ENCODE measurements at places on chromosomes 1 and 21.

GRCh38 chr1:19723874-19724273, 59.2 kb downstream of the HTR6 start:
- DNase-seq: no peak

- DNase-seq: no peak
Observed at GRCh38 chr1:245226203-245226499, 71.4 kb downstream of the KIF26B start.

DNA sequence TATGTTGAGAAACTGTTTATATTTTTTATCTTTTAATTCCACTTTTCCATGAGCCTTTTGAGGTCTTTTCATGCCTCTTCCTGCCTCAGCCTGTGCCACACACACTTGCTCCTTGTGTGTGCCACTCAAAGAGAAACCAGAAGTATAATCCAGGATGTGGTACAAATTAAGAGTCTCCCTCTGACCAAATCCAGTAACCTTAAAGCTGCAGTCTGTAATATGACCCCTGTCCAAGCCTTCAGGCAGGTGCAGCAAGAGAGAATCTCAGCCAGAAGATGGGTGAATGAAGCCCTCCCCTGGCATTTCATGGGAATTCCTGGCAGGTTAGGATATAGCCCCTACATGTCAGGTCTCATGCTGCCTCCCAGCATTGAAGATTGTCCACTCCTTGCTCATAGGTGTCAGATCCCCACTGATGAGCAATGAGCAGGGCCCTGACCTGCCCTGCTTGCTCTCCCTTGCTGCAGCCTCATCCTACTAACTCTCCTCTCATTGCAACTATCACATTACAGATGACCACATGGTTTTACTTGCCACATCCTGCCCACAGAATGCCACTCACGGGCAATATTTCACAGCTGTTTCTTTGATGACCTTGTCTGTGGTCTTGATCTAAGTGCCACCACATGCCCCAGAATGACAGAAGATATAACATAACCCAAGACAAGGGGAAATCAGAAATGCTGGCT, 169.3 kb downstream of the SEC16B start:
- DNase-seq: no peak

DNA sequence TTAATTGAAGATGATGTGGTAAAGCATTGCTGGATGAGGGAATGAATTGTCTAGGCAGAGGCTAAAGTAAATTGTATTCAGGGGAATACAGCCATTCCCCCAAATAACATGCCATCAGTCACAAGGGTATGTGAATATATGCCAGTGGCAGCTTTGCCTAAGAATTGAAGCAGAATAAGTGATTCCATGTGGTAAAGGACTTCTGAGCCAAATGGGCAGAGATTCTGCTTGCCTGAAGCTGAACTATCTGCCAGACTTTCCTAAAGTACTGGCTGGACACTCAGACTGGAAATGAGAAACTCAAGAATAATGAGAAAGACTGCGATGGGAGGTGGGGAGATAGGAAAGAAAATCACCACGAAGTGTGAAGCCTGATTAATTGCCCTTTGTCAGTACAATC, 2.4 kb downstream of the LIX1L start:
- no peak for DNase-seq

DNA sequence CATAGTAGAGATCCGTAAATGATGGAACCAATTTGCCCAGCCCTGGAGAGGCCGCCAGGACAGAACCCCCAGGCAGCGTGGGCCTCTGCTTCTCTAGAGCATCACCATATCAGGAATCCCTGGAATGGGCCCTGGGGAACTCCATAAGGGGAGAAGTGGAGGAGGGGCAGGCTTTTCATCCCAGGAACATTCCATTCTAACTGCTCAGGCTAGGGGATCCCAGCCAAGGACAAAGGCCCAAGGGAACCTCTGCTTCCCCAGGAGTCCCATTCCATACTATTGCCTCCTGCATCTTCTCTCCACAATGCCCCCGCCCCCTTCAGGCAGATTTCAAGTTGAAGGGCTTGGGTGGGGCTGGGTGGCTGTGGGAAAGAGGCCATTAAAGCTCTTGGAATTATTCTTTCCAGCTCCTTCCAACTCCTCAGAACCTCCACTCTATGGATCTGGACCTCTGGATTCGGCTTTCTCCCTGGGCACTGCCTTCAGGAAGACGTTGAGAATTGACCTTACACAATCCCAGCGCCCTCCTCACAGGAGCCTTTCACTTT, 6.0 kb downstream of the TRNP1 start:
- no peak for DNase-seq

GRCh38 chr1:245837718-245838117, 669.4 kb downstream of the SMYD3 start:
- no peak for DNase-seq

DNA sequence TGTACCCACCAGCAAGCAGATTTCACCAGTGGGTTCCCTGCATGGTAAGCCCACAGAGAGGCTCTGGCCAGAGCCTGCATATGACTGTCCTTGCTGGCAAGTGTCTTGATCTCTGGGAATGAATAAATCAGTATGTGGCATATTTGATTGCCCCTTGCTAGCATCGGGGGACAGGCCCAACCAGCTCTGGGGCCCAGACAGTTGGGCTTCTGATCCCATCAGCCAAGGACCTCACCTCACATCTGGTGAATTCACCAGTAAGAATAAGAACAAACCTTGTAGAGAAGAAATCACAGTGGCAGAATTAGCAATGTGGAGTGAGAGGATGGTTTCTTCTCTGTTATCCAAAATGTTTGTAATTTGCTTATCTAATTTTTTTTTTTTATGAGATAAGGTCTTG, 15.9 kb downstream of the SLC1A7 start:
- no peak for DNase-seq

- no peak for DNase-seq
Observed at GRCh38 chr1:161792740-161793139, 26.6 kb downstream of the ATF6 start.

- DNase-seq: no peak
Observed at GRCh38 chr21:38380481-38381137, 117.7 kb downstream of the ERG start.

DNA sequence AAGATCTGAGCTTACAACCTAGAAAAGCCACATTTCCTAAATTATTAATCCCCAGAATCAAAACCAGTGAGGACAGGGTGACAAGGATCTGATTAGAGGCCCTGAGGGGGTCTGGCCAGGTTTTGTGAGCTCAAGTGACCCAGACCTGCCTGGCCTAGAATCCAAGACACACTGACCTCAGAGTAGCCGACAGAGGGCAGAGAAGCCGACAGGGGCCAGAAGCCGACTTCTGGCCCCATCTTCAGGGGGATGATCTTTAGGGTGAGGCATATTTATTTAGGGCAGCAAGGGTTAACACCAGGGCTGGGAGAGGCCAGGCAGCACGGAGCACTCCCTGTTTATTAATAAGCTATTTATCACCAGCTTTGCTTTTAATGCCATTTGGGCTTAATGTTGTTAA, 45.3 kb downstream of the CASZ1 start:
- DNase-seq: no peak

GRCh38 chr1:221039616-221040015, 160.4 kb downstream of the HLX start:
- DNase-seq: no peak

- DNase-seq: no peak
Observed at GRCh38 chr1:184563308-184563707, 176.5 kb downstream of the C1orf21 start.

DNA sequence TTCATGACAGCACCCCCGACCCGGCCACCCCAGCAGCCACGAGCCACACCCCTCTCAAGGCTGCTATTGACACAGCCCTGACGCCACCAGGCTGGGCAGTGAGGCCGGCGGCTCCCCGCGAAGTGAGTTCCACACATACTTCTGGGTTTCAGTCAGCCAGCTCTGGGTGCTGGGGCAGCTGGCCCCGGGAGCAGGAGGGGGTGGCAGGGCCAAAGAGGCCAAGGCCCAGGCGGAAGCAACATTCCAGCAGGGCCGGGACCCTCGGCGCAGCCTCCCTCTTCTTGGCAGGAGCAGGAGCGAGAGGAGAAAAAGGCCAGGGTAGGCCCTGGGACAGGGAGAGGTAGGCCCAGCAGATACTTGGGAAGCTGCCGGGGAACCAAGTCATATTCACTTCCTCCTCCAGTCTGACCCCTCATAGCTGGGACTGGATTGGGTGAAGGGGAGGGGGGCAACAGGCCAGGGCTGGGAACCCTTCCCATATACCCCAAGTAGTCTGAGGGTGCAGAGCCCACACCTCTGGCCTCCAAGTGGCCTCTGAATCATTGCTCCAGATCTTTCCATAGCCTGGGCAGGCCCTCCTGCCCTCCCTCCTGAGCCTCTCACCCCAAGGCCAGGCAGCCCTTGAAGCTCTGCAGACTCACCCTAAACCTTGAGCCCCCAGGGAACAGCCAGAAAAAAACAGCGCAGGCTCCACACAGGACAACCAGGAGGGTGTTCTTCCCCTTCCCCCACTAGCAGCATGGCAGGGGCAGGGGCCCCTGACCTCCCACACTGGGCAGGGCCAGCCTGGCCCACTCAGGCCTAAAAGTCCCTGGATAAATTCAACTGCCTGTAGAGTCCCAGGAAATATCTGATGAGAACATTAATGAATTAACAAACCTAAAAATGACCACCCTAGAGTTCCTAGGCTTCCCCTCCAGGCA, 5.7 kb downstream of the HSPG2 start:
- DNase-seq: no peak

DNA sequence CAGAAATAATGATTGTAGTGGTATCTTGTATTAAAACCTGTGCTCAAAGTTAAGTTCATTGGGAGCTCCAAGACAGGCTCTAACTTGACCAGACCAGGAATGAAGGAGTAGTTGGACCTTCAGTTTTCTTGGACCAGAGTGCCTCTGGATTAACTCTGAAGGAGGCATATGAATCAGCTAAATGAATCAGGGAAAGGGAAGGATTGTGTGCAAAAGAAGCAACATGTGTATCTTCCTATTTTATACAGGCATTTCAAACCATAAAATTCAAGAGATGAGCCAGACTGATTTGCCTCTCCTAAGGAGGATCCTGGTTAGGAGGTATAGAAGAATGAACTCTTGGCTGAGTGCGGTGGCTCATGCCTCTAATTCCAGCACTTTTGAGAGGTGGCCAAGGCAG, 71.4 kb downstream of the CC2D1B start:
- no peak for DNase-seq

- no peak for DNase-seq
Observed at GRCh38 chr1:7580923-7581753, 190.0 kb upstream of the VAMP3 start.

- DNase-seq: no peak
Observed at GRCh38 chr1:100955322-100955721, 59.4 kb downstream of the SLC30A7 start.

GRCh38 chr1:53919675-53920066, 25.7 kb downstream of the DIO1 start:
- no peak for DNase-seq

- no peak for DNase-seq
Observed at GRCh38 chr1:18446751-18447150, 34.0 kb upstream of the KLHDC7A start.

GRCh38 chr21:41972511-41973205, 18.8 kb upstream of the C2CD2 start:
- peak; percentile 56 for DNase-seq

- no peak for DNase-seq
Observed at GRCh38 chr21:39098696-39099200, 84.5 kb downstream of the PSMG1 start.

- no peak for DNase-seq
Observed at GRCh38 chr1:230398856-230399255, 27.3 kb downstream of the PGBD5 start.

GRCh38 chr21:23401278-23401677, 2206.0 kb downstream of the MRPL39 start:
- DNase-seq: no peak

DNA sequence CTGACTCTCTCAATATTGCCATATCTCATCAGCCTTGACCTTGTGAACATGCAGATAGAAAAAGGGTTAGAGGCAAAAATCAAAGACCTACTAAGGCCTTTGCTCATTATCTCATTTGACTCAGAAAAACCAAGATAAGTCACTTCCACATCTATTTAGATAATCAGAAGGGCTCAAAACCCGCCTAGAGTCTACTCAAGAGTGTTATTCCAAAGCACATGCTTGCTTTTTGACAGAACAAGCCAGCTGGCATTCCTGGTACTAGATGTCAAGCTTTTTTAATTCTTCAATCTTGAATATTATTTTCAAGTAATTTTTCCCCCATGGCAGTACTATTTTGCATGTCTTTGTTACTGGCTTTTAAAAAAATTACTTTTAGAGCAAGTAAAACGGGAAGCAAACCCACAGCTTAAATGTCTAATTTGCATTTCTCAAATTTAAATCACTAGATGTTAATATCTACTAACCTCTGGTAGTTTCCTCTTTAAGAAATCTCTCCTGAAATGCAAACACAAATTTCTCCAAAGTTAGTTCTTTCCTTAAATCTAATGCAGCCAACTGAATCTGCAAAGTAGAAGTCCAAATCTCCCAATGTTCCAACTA, 51.5 kb downstream of the APP start:
- DNase-seq: no peak

- DNase-seq: no peak
Observed at GRCh38 chr1:17212009-17212408, 7.1 kb downstream of the PADI1 start.

DNA sequence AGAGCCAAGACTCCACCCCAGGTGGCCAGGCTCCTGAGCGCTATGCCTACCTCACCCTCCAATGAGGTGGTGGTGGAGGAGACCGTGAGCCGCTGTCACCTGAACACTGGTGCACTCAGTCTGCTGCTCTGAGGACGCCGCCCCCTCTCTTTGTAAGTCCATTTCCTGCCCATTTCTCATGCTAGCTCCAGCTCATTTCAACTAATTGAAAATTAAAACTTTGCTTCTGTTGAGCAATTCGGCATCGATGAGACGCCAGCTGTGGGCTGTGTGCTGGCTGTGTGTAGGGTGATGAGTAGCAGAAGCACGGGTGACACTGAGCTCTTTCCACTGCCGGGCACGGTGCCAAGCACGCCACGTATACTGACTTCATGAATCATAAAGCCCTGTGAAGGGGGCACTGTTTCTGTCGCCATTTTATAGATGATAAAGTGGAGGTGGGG, 11.2 kb downstream of the TNFRSF1B start:
- DNase-seq: no peak

- no peak for DNase-seq
Observed at GRCh38 chr1:39238476-39238875, 34.0 kb downstream of the MACF1 start.

- no peak for DNase-seq
Observed at GRCh38 chr1:36206323-36206858, 17.9 kb upstream of the THRAP3 start.

GRCh38 chr1:27872059-27872801, at the start of gene THEMIS2:
THEMIS2 (plus strand) TSS chr1:27872544; CDS start chr1:27872572, 28 bp downstream.
- DNase-seq: no peak
